Kasumi-1 (cell line): ENCODE measurements at places on chromosomes 4 and X.

DNA sequence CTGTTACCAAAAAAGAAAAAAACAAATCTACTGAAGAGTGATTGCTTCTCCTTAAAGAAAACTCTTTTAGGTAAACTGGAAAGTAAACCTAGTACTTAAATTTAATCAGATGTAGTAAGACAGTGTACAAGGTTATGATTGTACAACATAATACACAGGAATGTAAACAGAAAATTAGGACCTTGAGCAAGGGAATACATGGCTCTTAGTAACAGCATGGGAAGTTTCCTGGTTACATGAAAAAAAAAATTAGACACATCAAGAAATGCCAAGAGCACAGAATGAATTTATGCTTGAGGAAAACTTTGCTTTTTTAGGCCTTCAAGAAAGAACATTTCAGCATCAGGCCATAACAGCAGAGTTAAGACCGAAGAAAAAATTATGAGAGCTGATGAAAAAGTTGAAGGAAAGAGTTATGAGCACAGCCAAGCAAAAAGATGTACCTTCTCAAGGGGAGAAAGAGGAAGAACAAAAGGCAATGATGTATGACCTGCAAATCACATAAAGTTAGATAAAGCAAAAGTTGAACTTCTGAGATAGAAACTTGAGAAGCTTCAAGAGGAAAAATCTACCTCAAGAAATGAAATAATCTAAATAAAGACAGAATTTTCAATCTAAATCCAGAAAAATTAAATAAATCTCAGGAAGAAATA is 311.6 kb downstream of the GALNTL6 start:
- no peak for DNase-seq

- no peak for DNase-seq
These were observed 9.2 kb upstream of the CITED1 start for GRCh38 chrX:72314881-72315280.

DNA sequence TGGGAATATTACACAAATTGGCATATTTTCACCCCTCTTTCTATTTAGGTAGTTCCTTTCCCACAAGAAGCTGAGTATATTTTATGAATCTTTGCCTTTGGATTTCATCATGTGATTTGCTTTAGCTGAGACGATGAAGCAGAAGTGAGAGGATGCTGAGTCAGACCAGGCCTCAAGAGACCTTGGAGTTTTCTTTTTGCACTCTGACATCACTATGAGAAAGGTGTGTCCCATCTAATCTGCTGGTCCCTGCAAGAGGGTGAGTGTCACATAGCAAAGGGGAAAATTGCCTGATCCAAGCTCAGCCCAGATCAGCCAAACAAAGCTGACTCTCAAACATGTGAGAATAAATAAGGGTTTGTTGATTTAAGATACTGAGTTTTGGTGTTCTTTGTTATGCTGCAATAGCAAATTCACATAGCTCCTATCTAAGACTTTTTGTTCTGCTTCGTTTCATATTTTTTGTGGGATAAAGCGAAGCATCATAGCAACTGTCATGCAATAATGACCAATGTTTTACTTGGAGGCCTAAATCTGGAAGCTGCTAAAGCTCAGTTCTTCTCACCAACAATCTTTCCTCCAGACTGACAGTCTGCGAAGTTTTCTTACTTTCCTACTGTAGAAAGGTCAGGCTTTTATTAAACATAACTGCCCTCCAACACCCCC is 176.9 kb downstream of the PDHA2 start:
- no peak for DNase-seq

DNA sequence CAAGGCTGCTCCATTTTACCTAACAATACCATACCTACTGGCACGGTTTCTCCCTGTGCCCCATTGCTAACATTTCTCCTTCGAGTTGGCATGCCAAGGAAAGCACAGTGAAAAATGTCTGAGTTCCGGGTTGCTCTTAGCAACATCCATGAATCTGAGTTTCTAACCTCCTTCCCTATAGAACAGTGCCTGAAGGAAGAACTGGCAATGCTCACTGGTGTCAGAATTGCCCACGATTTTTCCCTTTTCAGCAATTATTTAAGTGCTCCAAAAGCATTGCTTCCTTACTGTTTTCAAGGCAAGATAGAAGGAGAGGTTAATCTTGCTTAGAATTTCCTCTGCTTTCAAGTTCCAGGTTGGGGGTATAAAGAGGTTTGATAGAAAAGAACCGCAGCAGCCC is 75.1 kb downstream of the SORBS2 start:
- DNase-seq, result no peak

- DNase-seq, result no peak
These were observed 30.1 kb downstream of the RASSF6 start for GRCh38 chr4:73589887-73590801.

DNA sequence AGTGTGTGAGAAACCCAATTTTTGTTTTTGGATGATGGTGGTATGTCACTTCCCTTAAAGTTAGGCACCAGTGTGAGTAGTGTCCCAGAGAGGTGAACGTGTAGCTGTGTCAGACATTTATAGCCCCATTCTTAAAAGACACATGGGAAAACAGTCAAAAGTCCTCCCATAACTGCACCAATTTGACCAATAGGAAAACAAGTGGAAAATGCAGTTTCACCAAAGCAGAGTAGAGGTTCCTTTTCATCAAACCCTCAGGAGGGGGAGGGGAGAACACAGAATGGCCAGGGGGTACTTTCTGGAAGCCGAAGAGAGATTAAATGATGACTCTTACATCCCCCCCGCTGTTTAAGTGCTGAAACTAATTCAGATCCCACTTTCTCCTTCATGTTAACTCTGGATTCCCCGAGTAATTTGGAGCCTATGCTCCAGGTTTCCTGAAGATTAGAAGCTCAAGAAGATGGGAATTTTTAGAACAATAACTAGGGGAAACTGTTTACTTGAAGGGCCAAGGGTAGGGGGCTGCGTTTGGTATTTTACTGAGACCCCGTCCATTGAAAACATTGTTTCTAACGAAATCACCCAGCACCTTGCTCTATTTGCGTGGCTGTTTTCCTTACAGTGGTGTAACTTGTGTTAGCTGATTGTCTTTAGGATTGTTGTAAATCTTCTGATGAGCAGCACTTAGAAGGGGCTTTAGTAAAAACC is 2.1 kb upstream of the LEF1 start:
- DNase-seq, result no peak

GRCh38 chrX:71111141-71111843 is at the start of gene IL2RG:
IL2RG (minus strand) TSS chrX:71111577; CDS start chrX:71111539, 38 bp downstream.
- peak; percentile 61 for DNase-seq

- no peak for DNase-seq
These were observed 14.7 kb upstream of the SPATA4 start for GRCh38 chr4:176210101-176210500.

DNA sequence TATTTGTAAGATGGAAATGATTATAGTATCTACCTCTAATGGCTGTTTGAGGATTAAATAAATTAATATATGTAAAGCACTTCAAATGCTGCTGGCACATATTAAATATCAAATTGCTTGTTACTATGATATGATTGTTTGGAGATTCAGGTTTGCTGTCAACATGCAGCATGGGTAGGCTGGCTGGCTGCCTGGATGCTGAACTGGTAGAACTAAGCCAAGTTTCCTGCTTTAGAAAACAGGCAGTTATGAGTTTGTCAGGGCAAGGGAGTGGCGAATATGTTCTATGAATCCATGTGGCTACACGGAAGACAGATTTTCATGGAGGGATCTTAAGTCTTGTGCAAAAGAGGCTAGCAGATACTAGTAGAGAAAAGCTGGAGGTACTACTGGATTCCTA is 239.6 kb downstream of the GBA3 start:
- DNase-seq, result no peak

- DNase-seq, result no peak
These were observed 84.8 kb upstream of the TFDP3 start for GRCh38 chrX:133302775-133303445.

GRCh38 chr4:127916512-127916911 is 35.8 kb downstream of the PLK4 start:
- DNase-seq, result no peak

DNA sequence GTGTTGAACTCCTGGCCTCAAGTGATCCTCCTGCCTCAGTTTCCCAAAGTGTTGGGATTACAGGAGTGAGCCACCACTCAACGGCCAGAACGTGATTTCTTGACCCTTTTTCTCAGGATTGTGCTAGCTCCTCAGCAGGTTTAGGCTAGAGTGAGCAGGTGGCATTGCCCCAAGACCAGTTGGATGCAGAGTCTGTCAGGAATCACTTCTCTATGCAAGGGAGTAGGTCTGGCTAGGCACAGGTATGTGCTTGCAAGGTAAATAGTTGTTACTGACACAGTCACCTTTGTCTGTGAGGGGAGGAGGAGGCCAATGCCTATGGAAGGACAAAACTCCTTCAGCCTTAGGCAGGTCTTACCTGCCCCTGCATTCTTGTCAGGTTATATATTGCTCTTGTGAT is 24.2 kb downstream of the SLC25A5 start:
- DNase-seq, result no peak

GRCh38 chrX:136863826-136864225 is 16.7 kb downstream of the RBMX start:
- no peak for DNase-seq

DNA sequence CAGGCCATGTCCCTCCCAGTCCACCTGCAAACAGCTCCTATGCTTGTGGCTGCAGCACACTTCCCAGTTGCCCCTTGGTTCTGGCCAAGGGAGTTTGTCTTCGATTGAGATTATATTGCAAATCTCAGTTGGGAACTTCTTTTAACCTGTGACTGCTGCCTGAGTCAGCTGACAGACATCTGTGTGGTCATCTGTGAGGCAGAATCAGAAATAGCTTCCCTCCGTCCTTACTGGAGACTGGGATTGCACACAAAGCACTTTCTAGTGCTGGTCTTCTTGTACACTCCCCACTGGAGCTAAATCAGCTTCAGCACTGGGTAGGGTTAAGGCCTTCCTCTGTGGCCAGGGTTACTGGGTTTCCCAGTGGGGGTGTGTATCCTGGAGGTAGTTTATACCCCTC is 34.3 kb downstream of the ZNF330 start:
- DNase-seq, result no peak

DNA sequence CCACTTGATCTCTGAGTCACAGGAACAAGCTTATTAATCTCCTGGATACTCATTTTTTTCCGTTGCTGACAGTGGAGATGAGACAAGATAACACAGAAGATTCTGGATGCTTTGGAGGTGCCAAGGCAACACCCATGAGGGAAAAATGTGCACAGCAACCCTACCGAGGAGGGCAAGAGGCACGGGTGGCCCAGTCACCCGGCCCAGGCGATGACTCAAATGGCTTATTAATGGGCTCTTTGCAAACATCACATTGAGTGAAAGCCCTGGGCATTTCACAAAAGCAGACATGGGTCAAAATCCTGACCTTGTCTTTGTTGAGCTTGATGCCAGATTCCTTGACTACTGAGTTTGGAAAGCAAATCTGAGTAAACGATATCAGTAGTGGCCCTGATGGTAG is 315.1 kb downstream of the STK32B start:
- no peak for DNase-seq

GRCh38 chr4:77120886-77121508 is 36.0 kb upstream of the CCNG2 start:
- DNase-seq, result peak; percentile 27

DNA sequence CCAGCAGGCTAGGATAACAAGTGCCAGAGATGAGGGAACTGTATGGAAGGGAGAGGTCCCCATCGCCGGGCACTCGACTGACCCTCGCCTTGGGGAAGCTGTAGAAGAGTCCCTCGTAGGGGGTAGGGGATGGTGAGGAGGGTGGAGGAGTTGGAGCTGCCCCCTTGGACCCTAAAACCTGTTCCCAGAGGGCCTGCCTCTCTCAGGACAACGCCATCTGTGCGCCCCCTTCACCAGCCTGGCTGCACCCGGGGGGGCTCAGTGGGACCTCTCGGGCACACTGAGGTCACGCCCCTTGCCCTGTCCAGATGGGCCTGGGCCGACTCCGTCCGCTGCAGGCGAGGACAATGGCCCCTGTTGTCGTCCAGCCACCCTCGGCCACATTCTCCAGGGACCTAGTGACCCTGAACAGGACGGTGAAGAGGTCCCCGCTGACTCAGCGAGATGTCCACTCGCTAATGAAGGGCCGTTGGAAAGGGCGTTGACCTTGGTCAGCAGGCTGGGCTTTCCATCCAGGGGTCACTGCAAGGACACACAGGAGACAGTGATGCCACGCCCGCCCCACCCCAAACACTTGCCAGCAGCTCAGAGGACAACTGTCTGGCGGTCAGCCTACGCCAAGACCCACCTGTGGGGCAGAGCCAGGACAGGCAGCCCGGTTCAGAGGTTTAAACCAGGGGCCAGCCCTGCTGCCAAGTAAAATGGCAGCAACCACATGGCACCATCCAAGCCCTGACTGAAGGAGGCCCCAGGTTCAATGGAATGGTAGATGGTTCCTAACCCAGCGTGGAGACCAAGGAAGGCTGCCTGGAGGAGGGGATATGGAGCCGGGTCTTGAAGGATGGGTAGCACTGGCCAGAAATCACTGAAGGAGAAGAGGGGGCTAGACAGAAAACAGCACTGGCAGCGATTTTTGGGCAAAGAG is 51.2 kb downstream of the HMX1 start:
- DNase-seq, result no peak

DNA sequence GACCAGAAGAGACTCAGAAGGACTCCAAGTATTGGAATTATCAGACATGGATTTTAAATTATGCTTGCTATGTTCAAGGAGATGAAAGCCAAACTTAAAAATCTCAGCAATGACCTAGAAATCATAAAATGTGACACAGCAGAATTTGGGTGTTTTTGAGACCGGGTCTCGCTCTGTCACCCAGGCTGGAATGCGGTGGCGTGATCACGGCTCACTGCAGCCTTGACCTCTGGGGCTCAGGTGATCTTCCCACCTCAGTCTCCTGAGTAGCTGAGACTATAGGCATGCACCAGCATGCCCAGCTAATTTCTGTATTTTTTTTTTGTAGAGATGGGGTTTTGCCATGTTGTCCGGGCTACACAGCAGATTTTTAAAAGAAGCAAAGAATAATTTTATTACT is 12.7 kb downstream of the TAB3 start:
- no peak for DNase-seq

DNA sequence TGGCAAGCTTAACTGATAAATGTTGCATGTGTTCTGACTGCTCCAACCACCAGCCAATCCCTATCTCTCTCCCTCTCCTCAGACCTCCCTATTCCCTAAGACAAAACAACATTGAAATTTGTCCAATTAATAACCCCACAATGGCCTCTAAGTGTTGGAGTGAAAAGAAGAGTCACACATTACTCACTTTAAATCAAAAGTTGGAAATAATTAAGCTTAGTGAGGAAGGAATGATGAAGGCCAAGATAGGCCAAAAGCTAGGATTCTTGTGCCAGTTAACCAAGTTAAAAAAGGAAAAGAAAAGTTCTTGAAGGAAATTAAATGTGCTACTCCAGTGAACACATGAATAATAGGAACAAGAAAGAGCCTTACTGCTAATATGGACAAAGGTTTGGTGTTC is 55.6 kb downstream of the FBXW7 start:
- DNase-seq, result no peak

- DNase-seq, result peak; percentile 42
These were observed 13.6 kb upstream of the PTTG2 start for GRCh38 chr4:37946503-37947179.

GRCh38 chr4:8896071-8896470 is 24.4 kb upstream of the HMX1 start:
- DNase-seq, result no peak

GRCh38 chrX:104253567-104254441 is 929 bp downstream of the ESX1 start:
- no peak for DNase-seq

GRCh38 chr4:160604541-160604940 is 1501.7 kb downstream of the RAPGEF2 start:
- no peak for DNase-seq
